ENCODE measurements at places on chromosomes 2 and 18.

DNA sequence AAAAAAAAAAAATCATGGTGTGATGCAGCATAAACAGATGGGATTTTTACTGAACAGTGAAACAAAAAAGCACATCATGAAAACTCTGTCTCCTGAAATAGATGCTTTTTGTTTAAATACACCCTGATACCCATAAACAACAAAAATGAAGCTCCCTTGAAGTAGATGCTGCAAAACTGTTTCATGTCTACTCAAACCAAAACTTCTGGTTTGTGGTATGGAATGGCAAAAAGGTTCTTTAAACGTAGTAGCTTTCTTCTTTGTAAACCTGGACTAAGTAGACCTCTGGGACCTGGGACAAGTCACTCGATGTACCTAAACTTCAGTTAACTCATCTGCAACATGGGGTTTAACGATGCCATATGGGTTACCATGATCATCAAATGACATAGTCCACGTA, 64.4 kb upstream of the RAPH1 start:
- no peak for DNase-seq

- DNase-seq = no peak
Observed at GRCh38 chr18:48514786-48515185, 24.0 kb upstream of the CTIF start.

- DNase-seq = no peak
Observed at GRCh38 chr2:183474912-183475695, 350.9 kb downstream of the NUP35 start.

DNA sequence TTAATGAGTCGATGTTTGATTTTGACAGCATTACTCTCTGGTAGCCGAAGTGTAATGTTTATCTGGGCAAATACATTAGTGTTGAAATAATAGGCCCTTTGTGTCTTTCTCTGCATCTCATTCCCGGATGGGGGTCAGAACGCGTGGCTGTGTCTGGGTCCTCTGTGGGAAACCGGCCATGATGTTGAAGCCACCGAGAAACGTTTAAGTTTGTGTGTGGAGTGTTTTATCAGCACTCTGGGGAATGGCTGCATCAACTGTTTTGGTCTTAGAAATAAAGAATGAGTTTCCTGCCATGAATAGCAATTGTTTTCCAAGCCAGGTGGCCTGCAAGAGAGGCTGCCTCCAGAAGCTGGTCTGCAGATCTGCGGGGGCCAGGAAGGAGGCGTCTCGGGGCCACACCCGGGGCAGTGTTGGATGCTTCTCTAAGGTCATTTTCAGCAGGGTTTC, 69.7 kb downstream of the RNF144A start:
- no peak for DNase-seq

- no peak for DNase-seq
Observed at GRCh38 chr18:61955644-61956043, 62.8 kb upstream of the RNF152 start.

DNA sequence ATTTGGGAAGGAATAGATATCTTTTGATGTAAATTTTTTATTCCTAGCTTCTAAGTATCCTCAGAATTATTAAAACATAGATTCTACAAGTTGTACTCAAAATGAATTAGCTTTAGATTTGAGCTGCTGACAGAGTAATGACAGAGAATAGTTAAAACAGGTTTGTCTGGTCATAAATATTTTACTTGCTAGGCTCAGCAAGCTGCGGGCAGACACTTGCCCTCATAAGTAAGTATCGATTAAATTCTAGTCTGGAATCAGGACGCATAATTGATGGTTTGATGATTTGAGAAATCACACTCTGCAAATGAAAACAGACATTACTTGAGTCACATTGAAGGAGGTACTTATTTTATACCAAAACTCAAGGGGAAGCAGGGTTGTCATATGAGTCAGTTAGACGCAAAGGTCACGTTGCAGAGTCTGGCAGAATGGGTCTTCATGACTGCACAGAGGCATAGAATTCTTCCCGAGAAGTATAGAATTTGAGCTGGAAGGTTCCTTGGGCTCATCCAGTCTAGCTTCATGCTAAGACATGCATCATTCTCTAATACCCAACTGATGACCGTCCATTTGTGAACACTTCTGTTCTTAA, 27.5 kb downstream of the ARL4C start:
- no peak for DNase-seq

- DNase-seq = no peak
Observed at GRCh38 chr2:240793313-240794177, 26.5 kb downstream of the KIF1A start.
